ENCODE measurements at places on chromosomes 13 and 19. TPM values are rescaled to one million over a fixed set of nuclear protein-coding genes. Genes with fewer than 3 reads are reported as not detected.

The GCDH gene
- 36.1 TPM for total RNA-seq

The DKKL1 gene
- total RNA-seq = not detected

The AP3D1 gene
- 76.2 TPM for total RNA-seq

The ZNF91 gene
- total RNA-seq = 74.0 TPM

DNA sequence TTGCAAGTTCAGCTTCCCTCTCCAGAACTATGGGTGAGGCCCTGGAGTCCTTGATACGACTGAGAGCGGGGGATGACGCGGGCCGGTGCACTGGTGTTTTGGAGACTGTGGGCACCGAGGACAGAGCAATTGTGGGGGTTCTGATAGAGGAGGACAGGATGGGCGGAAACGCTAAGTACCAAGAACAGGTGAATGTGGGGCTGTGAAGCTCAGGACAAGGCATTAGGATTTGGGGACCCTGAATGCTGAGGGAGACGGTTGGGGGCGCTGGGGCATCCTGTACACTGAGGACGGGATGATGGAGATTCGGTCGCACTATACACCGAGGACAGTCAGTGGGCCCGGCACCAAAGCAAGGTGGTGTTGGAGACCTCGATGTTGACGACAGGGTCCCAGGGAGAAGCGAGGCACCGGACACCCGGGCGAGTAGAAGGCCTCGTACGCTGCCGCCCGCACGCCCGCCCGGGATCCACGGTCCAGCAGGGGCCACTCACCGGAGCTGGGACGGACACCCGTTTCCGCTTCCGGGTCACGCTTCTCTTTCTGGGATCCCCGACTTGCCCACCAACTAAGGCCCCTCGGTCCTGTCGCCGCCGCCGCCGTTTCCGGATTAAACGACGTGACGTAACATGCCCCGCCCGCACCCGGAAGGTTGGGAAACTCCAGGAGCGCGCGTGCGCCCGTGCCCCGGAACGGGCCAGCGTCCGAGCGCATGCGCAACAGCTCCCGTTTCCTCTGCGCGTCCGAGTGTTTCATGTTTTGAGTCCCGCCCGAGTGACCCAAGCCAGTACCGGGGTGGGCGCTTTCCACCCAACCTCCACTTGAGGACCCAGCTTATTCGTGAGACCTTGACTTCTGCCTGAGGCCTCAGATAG is at the start of gene CHMP2A:
Gene CHMP2A (minus strand): TSS at position 612 of the 875 bp plus-strand sequence. CDS start 893 bp downstream, outside the sequence.
- peak; percentile 97 for DNase-seq

GRCh38 chr19:41795031-41795461 is 1.3 kb upstream of the CEACAM3 start:
- DNase-seq = no peak

DNA sequence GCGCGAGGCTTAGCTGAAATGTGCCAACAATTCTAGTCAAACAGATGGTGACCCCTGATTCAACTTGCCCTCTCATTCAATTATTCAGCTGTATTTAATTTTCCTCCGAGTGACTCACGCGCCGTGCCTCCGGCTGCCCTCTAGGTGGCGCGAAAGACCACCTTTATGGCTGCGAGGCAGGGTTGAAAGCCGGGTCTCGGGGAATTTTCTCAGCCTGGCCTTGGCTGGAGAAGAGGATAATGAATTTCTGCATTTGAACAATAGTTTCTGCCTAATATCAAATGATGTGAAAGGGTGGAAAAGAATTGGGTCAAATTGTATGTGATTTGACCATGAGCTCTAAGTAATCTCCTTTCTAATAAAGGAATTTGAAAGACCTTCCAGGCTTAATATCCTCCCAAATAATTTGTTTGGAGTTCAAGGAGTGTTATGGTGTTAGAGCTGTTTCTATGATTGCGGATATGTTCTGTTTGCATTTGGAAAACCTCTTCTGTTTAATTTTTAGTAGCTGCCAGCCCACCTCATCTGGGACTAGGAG is 310.9 kb downstream of the ZNF536 start:
- DNase-seq = peak; percentile 74

GRCh38 chr13:33649212-33649878 is 168.6 kb upstream of the RFC3 start:
- no peak for DNase-seq

DNA sequence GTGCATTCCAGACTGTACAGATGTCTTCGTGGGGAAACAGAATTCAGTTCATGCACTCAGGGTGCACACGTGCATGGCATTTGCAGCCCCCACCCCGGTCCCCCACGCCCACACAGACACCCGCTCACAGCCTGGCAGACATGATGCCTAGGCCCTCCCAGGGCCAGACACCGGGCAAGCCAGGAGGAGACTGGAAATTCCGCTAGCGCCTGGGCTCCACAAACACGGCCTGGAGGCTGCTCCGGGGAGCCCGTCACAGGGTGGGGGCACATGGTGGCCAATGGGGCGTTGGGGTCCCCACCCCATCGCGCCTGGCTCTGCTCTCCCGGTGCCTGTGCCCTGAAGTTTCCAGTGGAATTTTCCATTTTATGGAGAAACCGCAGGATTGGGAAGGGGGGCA is 3.6 kb downstream of the CILP2 start:
- DNase-seq = no peak

- DNase-seq = no peak
Observed at GRCh38 chr13:59587971-59588716, 575.6 kb downstream of the DIAPH3 start.

GRCh38 chr19:46806656-46807055 is 18.3 kb upstream of the SLC1A5 start:
- DNase-seq = no peak

DNA sequence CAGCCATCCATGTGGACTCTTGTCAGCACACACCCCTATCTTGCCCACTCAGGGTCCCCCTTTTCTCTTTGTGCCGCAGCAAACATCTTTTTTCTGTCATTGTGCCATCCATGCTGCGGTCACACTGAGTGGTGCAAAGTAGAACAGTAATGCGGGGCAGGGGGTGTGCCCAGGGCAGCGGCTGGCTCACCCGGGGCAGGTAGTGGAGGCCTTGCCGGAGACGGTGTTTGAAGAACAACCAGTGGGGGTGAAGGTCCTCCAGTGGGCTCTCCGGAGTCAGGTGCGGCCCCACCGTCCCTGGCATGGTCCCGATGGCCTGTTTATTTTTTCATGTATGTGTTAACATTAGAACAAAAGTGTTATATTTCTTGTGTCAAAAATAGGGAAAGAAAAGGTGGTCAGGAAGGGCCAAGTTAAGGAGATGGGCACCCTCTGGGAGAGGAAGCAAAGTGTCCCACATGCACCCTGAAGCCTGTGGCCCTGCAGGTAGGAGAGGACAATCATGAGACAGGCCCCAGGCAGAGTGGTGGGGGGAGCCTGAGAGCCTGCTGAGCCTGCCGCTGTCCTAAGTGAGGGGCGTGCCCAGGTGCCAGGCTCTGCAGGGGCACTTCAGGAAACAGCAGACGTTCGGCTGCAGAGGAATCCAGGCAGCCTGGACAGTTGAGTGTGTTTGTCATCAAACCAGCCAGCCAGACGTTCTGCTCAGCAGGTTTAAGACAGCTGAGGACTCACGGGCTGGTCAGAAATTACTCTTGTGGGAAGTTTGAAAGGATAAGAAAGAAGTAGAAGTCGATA is 12.3 kb downstream of the TSSK6 start:
- DNase-seq = no peak

- no peak for DNase-seq
Observed at GRCh38 chr13:83839146-83839545, 43.1 kb downstream of the SLITRK1 start.

GRCh38 chr13:111598747-111599146 is 278.3 kb downstream of the TEX29 start:
- DNase-seq = no peak
